HL-60 (cell line): ENCODE measurements at places on chromosomes 7 and 10.

DNA sequence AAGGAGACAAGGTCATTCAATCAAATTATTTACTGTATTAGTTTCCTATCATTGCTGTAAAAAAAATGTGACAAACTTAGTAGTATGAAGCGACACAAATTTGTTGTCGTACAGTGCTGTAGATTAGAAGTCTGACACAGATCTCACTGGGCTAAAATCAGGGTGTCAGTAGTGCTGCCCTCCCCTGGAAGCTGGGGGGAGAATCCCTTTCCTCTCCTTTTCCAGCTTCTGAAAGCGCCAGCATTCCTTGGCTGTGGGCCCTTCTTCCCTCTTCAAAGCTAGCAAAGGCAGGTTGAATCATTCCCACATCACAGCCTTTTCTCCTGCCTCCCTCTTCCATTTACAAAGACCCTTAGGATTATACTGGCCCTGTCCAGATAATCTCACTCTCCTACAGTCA, 28.0 kb downstream of the VPS41 start:
- DNase-seq: no peak

- DNase-seq: no peak
Observed at GRCh38 chr10:74738985-74739567, 87.3 kb upstream of the KAT6B start.

DNA sequence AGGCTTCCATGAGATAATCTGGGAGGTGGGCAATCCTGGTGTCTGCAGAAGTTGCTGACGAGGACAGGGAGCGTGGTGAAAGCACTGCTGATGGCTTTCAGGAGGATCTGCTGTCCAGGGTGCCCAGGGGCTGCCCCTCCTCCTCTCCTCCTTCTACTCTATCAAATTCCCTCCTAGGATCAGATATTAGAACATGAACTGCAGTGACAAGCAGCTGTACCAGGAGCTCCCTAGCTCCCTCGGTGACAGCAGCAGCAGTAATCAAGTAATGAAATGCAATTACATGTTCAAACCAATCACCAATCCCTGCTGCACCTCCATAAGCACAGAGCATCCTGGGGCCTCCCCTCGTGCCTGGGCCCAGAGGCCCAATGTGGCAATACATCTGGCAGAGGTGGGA, 46.9 kb downstream of the GRID1 start:
- no peak for DNase-seq

DNA sequence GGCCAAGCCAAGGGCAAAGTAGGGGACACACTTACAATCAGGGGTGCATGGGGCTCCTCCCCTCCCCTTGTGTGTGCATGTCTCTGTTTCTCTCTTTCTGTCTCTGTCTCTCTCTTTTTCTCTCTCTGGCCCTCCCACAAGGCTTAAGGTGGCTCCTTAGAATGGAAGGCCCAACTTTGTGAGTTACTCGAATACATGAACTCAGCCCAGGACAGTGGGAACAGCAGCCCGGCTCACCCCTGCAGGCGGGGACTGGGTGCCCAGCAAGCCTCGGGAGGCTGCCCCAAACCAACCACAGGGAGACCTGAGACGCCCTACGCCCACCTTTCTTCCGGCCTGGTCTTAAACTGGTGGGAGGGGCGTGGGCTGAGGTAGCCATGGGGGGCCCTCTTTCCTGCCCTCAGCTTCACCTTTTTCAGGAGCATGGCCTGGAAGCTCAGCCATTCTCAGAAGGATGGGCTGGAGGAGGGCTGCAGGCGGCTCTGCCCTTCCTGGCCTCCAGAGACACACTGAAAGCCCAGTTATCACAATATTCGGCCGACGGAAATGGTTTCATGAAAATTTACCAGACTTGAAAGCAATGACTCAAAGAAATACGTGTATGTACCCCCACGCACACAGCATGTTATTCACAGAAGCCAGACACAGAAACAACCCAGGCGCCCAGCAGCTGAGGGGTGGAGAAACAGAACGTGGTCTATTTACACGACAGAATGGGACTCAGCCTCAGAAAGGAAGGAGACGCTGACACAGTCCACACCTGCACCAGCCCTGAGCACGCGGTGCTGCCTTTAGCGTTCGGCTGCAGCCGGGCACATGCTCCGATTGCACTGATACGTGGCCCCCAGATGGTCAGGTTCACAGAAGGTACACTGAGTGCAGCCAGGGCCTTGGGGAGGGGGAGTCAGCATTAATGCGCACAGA, 229.5 kb downstream of the PTPRN2 start:
- DNase-seq: no peak

GRCh38 chr7:45726883-45727282, 146.0 kb downstream of the CCDC201 start:
- no peak for DNase-seq

- no peak for DNase-seq
Observed at GRCh38 chr10:16724509-16724908, 92.7 kb downstream of the RSU1 start.

DNA sequence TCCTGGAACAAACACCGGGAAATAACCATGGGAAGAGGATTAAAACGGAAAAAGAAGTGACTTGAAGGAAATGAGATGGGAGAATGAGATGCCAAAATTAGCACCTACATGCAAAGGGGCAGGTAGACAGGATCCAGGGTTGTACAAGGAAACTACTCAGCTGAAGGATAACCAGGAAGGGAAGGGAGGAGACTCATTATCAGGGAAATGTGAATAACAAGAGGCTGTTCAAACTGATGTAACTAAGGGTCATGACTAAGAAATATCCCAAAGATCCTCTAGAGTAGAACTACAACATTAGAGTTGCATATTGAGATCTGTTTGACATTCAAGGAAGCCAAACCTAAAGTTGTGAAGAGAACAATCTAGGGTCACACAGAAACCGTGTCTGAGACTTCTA, 166.2 kb upstream of the SP8 start:
- no peak for DNase-seq

GRCh38 chr7:117704063-117704462, 169.2 kb downstream of the CTTNBP2 start:
- no peak for DNase-seq

GRCh38 chr7:156609010-156609877, 31.3 kb upstream of the RNF32 start:
- no peak for DNase-seq

DNA sequence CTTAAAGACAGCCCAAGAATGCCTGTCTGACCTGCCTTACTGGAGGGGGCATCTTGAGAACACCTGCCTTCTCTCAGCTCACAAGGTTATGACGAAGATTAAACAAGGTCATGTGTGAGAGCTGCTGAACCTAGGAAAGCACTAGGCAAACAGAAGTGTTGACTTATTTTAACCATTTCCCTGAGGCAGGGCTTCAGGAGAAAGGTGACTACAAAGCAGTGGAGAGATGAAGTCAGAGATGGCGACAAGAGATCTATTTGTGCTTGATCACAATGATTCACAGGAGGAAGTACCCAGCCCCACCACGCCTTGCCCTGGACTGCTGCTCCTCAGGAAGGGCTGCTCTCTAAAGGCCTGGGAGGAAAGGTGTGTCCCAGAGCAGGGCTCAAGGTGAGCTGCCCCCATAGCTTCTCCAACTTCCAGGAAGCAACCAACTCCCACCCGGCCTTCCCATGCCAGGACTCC, 27.8 kb downstream of the STN1 start:
- DNase-seq: no peak

DNA sequence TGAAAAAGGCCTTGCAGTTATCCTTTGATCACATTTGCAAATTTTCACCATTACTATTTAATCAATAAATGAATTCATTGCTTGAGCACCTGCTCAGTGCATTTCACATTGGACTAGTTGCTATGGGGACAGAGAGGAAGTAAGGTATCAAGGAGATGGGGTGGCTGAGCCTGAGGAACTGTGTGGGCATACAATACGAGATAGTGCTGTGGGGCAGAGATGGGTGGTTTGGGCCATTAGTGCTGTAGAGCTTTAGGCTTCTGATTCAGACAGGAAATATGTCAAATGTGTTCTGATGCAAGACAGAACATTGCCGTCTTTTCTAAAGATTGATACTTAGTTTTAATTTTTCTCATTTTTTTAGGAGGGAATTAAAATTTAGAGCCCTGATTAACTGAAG, 13.2 kb downstream of the ITGB8 start:
- DNase-seq: no peak

GRCh38 chr7:73828107-73828803, 2.5 kb upstream of the CLDN4 start:
- DNase-seq: no peak

DNA sequence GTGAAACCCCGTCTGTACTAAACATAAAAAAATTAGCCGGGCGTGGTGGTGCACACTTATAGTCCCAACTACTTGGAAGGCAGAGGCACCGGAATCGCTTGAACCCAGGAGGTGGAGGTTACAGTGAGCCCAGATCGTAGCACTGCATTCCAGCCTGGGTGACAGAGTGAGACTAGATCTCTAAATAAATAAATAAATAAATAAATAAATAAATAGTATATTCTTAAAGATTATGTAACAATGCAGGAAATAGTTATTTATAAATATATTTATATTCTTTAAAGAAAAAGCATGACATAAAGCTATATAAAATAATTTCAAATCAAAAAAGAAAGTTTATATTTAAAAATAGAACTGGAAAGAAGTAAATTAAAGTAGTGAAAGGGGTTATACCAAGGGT, 76.4 kb downstream of the MBL2 start:
- DNase-seq: no peak

DNA sequence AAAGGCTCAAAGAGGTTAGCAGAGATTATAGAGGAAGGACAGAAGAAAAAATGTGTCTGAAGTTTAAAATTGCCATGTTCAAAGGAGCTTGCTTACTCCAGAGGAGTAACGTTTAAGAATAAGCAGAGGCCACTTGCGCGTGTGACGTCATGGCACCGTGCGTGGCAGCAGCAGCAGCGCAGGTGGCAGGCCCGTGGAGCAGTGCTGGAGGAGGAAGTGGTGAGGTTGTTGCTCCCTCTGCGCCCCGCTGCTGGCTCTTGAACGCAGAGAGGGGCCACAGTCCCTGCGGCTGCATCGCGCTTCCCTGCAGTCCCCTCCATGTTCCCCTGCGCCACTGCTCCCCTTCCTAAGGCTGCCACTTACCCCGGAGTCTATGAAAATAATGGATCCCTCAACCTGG, 37.5 kb downstream of the GDI2 start:
- peak; percentile 81 for DNase-seq

DNA sequence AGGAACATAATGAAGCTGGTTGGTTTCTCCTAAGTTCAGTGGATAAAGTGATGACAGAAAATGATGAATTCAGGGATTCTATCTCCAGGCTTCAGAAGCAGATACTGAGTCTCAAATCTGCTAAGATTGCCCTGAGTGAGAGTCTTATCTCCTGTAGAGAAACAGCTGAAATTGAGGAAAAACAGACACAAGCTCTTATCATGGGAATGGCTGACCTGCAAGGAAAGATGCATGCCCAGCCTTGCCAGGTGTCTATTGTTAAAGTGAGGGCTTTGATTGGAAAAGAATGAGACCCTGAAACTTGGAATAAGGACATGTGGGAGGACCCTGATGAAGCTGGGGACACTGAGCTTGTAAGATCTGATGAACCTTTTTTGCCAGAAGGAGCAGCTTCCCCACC, 100.3 kb downstream of the DNAJB9 start:
- no peak for DNase-seq

GRCh38 chr10:46084321-46085165, 38.5 kb upstream of the MSMB start:
- DNase-seq: no peak

DNA sequence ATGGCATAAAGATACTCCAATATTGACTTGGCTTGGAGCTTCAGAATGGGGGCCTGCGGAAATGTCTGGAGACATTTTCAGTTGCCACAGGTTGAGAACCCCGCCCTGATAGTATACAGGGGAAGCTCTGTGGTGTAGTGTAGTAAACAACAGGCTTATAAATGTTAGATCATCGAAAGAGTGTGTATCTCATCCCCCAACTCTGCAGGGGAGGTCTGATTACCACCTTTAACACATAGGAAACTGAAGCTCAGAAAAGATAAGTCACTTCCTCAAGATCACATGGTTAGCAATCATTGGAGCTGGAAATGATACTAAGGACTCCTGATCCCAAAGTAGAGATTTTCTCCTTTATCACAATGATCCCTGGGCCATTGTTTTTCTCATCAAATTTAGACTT, 144.5 kb upstream of the BMPER start:
- no peak for DNase-seq

GRCh38 chr7:127089146-127089545, 163.6 kb downstream of the GRM8 start:
- DNase-seq: no peak

DNA sequence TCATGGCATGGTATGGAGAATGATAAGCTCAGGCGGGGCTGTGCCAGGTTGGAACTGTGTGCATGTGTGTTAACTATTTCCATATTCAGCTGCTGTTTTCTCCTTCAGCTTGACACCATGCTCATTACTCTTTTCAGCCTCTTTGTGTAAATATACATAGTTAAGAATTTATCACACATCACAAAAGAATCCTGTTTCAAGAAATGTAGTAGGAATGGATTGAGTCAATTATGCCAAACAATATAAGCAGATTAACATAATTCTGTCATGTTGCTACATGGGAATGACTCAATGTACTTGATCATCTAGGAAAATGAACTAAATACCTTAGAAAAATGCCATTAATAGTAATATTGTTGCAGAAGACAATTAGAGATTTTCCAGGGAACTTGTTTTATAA, 687.4 kb downstream of the PARD3 start:
- DNase-seq: no peak

- no peak for DNase-seq
Observed at GRCh38 chr10:5915451-5915850, 25.4 kb downstream of the FBH1 start.

DNA sequence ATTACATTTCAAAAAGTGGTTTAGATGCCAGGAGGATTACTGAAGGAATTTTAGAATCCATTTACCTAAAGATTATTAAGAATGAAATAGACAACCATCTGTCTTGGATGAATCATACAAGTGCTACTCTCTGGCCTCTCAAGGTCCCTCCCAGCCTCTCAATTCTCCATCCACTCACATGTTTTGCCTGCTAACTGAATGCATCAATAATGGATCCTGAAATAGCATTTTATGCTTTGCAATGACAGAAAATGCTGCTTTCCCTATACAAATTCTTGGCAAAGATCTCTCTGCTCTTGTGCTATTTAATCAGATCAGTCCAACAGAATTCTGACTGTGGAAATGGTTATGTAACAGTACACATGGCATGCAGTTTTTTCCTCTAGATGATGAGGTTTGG, 68.1 kb downstream of the HBP1 start:
- DNase-seq: no peak

GRCh38 chr7:70352906-70353305, 754.6 kb downstream of the AUTS2 start:
- no peak for DNase-seq

GRCh38 chr10:102647443-102648268, 3.4 kb downstream of the TRIM8 start:
- DNase-seq: no peak

GRCh38 chr7:129452589-129453231, 18.5 kb downstream of the STRIP2 start:
- no peak for DNase-seq

- DNase-seq: no peak
Observed at GRCh38 chr7:86980223-86980622, 79.2 kb downstream of the ELAPOR2 start.

DNA sequence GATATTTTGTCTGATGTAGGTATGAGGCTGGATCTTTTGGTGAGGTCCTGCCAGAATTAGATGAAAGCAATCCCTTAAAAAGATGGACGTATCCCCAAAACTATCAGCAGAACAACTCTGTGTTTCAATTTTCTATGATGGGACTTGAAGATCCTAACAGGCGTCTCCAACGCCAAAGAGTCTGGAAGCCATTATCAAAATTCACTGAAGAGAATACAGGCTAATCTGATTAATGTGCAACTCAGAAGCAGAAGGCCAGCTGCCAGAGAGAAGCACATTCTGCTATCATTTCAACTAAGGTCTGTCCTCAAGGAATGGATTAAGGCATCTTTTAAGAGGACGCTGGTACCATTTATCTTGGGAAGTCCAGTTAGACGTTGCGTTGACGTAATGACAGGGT, 119.7 kb downstream of the FGFR2 start:
- no peak for DNase-seq
